NCI-H1417 (cell line): ENCODE measurements at places on chromosomes 12 and 14.
A peak's percentile ranks its signal among the peaks of the same experiment; 100 is the strongest.

GRCh38 chr14:90383731-90384542 is 12.9 kb upstream of the CALM1 start:
- peak; percentile 96 for DNase-seq

- no peak for DNase-seq
Measured at GRCh38 chr12:51923506-51924365, 16.4 kb downstream of the ACVRL1 start.

DNA sequence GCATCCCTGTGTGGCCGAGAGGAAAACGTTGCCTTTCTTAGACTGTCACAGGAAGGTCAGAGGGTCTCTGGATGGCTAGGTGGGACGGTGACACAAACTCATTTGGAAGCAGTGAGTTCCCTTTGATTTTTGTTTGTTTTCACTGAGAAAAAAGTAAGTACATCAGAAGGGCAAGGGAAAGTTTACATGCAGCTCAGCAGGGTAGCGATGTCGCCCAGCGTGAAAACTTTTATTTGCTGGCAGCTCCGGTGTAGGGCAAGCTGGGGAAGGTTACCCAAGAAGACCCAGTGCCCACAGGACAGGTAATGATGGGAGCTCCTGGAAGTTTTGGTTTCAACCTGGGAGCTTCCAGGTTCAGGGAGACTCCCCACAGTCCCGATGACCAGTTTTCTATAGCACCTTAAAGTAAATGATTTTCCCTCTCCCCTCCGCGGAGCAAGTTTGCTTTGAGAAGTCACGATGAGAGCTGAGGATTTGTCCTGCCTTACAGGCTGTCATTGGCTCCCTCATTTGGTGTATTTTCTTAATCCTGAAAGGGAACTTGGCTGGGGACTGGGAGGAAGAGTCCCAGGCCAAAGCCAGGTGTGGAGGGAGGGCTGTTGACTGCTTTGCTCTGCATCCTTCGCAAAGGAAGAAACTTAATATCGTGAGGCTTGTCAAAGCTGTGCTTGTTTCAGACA is 64.7 kb upstream of the ESRRB start:
- no peak for DNase-seq

DNA sequence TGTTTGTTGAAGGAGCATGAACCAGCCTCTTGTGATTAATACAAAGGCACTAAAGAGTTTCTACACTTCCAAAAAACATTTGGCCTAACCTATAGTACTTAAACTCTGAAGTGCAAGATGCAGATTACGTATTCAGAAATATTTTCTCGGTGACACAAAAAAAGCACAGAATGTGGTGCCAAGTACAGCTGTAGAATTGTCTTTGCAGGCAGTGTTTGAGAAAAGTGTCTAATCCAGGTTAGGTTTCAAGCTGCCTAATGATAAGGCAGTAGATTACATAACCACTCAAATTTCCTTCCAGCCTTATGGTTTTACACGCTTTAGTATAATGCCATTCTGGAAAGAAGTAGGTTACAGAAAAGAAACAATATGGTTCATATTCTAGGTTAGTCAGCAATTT is 205.2 kb downstream of the KLHL28 start:
- no peak for DNase-seq

DNA sequence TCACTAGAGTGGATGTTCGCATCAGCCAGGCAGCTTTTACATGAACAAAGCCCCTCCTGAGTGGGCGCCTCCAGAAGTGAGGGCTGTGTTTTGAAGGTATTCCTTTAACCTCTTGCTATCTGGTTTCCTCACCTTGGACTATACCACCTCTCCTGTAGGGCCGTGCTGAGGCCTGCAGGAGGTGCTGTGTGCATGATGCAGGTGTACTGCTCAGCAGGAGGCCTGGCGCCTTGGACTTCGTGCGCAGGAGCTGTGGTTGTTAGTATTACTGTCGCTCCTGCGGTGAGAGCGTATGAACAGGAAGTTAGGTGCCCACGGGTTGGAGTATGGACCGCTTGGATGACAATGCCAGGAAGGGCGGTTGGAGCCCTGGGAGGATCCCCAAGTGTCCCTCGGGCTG is 130.7 kb downstream of the TSPAN9 start:
- peak; percentile 26 for DNase-seq

DNA sequence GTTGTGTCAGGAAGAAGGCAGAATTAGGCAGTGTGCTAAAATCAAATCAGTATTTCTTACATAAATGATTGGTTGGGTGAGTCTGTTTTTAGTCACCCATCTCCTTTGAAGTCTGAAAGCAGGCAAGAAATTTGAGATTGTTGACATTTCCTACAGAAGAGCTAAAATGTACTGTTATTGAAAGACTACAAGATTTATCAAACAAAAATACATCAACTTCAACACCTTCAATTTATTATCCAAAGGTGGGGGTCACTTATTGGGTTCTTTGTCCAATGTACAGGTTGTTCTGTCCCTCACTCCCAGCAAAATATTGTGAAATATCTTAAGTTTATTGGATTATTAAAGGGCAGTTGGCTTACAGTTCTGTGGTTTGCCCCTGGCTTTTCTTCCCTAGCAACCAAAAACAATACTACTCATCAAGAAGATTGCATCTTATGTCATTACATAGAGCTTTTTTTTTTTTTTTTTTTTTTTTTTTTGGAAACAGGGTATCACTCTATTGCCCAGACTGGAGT is 20.6 kb upstream of the PKP2 start:
- DNase-seq = no peak

- peak; percentile 39 for DNase-seq
Measured at GRCh38 chr14:51552275-51552674, 99.4 kb upstream of the FRMD6 start.

DNA sequence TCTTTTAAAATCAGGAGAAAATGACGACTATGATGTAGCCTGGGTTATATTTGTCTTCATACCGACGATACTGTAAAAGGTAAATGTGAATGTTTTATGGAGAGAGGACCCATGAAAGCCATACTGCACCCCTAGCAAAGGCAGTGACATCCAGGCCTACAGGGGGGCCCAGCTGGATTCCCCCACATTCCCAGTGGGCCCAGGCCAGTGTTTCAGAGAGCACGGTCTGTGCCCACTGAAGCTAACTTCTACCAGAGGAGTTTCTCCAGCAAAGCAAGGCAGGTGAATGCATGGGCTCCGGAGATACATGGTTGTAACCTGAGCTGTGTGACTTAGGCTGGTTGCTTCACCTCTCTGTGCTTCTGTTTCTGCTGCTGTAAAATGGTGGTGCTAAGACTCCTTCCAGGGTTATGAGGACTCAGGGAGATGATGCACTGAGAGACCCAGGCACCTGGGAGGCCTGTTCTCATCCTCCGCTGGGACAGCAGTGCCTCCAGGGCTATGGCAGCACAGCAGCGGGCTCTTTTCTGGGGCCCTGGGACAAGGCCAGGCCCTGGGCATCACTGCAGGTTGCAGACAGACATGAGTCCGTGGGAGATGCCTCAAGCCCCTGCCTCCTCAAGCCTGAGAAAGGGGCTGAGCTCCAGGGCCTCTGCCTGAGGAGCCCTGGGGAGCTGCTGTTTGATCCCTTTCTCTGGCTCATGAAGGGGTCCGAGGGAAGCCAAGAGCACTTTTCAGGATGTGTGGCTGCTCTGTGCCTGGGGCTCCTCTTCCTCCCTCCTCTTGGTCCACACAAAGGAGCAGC is 73.7 kb downstream of the SERPINA3 start:
- DNase-seq = no peak

GRCh38 chr12:7130701-7131501 is 730 bp downstream of the CLSTN3 start:
- DNase-seq = peak; percentile 77

DNA sequence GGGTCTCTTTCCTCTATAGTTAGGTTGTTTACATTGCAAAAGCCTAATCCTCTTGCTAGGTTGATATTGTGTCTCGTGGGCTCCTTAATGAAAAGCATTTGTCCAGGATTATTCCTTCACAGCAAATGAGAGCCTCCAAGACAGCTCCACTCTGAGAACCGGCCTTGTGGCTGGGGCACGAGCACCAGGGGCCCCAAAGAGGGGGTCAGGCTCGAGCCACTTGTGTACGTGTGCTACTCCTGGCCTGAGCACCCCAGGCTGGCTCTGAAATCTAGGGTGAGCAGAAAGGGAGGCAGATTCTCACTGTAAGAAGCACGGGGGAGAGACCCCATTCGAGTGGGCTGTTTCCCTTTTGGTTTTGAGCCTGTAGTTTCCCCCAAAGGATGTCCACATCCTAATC is 45.0 kb upstream of the FZD10 start:
- DNase-seq = no peak

GRCh38 chr14:41548666-41549065 is 58.0 kb upstream of the LRFN5 start:
- no peak for DNase-seq

GRCh38 chr14:71332476-71332875 is 425.2 kb downstream of the PCNX1 start:
- DNase-seq = no peak

DNA sequence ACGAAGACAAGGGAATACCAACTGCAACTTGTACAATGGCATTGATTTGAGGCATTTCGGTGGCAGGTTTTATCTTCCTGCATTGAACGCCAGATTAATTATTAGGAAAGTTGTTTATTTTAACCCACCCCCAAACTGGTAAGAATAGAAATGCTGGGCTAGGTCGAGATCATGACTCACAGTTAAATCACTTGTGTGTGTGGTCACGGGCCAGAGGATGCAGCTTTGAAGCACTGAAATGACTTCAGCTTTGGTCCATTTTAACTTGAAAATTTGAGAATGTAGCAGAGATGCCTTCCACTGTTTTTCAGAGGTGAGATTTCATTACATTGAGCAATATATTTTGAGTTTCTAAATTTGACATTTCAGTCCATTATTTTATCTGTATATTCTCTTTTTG is 23.6 kb upstream of the KCNH3 start:
- no peak for DNase-seq

GRCh38 chr12:119672194-119672593 is 4.3 kb downstream of the PRKAB1 start:
- no peak for DNase-seq

DNA sequence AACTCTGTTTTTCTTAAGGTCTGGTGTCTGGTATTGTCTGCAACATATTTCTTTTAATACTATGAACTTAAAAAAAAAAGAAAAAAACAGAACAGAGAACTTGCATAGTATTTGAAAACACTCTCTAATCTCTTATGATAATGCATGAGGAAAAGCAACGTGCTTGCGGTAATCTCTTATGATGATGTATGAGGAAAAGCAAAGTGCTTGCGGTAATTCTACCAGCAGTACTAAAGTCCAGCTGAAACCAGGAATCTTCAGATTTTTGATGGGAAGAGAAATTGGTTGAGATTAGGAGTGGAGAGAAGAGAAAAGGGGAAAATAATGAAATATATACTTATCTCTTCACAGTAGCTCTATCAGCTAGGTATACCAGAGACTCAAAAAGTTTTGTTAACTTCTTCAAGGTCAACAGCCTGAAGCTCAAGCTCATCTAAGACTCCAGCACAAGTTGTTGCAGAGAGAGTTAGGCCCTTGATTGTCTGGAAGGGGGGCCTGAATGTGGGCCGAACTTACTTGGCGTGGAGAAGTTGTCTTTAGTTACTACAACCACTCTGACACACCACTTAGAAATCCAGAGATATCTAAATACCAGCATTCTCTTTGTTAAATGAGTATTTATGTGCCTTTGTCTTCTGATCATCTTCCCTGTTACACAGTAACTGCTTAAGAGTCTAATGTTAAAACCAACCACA is 240.4 kb downstream of the PRKD1 start:
- DNase-seq = no peak

DNA sequence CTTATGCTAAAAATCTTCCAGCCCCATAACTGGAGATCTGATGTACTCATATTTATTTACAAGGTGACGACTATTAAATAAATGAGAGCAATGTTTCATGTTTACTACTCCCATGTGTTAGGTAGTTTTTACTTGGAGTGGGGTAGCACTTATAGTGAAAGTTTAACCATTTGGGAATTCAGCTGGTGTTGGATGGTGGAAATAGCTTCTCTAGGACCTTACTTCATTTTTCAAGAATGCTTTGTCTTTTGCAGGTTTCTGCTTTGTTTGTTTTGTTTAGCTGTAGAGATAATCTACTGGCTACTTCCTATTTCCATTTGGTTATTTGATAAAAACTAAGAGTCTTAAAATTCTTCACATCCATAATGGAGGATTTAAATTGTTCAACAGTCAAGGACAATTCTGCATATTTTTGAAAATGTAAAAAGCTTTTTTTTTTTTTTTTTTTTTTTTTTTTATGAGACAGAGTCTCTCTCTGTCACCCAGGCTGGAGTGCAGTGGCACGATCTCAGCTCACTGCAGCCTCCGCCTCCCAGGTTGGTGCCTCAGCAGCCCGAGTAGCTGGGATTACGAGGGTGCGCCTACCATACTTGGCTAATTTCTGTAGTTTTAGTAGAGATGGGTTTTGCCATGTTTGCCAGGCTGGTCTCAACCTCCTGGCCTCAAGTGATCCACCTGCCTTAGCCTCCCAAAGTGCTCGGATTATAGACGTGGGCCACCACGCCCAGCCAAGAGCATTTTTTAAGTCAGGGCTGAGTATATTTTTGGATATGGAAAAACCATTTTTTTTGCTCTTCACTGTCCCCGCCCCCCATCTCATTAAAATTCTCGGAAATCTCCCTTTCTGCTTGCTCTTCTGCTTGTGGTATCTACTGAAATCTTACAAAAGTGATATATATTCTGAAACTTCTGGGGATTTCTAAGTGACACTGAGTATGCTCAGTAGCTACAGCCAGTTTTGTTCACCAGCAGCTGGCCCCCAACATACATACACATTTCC is 1.4 kb upstream of the ABCD2 start:
- DNase-seq = peak; percentile 50

- no peak for DNase-seq
Measured at GRCh38 chr12:68579254-68579653, 31.4 kb upstream of the RAP1B start.

GRCh38 chr12:8648576-8649205 is 13.9 kb downstream of the MFAP5 start:
- no peak for DNase-seq

GRCh38 chr12:56014205-56014604 is 6.6 kb upstream of the IKZF4 start:
- no peak for DNase-seq

DNA sequence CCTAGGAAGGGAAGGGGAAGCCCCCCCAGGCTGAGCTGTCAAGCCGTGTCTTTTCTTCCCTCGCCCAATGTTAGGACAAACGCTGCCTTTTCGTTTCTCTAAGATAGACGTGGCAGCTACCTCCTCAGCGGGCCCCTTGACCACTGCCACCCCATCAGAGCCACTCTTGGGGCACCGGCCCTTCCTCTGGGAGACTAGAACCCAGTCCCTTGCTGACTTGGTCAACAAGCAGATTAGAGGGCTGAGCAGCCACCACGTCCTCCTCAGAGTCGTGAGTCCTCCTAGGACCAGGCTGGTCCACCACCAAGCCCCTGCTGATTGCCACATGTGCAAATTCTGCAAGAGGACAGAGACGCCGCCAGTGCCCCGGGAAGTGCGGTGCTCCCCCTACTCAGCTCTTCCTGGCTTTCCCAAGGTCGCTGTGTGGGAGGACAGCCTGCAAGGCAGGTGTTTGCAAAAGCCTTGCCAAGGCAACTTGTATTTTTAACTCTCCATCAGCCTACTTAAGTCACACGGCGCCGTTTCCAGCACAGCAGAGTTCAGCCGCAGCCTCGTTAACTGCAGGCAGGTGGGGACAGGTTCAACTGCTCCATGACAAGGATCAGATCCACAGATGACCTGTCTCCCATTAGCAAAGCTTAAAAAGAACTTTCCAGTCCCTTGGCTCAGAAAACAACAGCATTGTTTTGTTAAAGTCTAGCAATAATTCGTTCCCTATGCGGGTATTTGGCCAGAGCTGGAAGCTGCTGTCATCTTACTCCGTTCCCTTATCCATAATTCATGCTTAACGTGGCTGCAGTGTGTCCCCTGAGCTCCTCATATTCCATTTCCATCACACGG is 65.6 kb downstream of the TESC start:
- DNase-seq = peak; percentile 82
